ENCODE measurements at places on chromosomes 12 and 14.

DNA sequence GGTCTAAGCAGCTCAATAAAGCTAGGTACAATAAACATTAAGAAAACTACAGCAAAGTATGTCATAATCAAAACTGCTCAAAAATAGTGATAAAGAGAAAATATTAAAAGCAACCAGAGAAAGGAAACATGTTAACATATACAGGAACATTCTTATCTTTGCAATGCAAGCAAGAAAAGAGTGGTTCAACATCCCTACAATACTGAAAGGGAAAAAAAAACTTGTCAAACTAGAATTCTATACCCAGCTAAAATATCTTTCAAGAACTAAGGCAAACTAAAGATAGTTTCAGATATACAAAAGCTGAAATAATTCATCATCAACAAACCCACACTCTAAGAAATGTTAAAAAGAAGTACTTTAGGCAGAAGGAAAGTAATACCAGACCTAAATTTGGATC, 134.2 kb downstream of the DPF3 start:
- DNase-seq, result no peak

DNA sequence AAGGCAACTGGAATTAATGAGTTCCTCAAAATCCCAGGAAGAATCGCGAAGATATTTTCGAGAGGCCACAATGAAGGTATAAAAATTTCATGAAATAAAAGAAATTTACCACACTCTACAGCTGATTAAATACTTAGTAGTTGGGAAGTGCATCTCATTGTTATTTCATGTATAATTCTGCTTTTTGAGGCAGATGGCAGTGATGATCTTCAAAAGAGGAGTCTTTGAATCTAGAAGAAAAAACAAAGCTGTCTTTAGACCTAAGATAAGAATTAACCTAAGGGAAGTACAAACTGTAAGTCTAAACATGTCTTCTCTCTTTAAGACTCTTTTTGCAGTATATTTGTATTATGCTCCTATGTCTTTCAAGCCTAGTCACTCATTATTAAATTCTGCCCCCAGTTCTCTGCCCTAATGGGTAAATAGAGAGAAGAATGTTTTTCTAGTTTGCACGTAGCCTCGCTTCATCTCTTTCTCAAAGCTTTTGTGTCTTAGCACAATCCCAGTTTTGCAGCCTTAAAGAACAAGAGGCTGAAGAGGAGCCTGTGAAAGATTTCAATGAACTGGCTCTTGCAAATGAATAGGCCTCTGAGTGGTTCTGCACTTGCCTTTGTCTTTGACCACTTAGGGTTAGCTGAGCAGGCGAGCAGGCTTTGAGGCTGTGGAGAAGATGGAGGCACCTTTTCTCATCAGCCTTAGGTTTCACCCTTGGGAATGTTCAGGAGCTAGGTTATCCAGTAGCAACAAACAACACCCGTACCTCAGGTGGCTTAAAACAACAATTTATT, 32.7 kb downstream of the CFAP54 start:
- no peak for DNase-seq

DNA sequence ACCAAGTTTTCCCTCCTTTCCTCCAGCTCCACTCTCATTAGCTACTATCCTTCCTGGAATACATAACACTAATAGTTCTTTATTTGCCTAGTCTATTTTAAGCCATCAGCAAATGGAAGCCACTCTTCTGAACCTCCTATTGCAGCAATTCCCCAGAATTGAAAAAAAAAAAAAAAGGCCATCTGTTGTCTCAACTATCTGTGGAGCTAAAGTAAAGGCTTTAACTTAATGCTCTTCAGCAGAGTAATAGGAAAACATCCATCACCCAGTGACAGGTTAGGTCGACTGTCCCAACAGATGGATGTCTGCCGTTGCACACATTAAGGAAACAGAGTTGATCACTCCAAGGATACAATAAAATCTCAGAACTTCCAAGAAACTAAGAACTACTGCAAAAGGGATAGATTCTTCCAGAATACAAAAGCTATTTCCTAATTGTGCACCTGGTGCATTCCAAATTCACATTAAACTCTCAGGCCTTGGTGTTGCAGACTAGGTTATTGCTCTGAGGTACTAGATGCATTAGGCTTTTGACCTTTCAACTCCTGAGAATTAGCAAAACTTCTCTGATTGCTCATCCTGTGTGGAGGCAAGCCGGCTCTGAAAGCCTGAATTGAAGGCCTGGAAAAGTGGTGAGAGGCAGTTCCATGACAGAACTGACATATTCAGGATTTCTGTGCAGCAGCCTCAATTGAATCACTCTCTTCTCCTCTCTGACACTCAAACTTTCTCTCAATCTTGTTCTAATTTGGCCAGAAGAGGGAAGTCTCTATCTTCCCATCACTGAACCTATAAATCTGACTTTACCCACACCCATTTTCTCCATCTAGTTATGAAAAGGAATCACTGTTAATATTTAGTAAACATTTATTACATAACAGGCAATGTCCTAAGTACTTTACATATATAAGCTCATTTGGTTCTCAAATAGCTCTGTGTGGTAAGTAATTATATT, 238.4 kb upstream of the HMGA2 start:
- no peak for DNase-seq

GRCh38 chr14:101476258-101476915, 84.9 kb upstream of the DIO3 start:
- DNase-seq, result peak; percentile 71

GRCh38 chr14:50388256-50388931, 8.3 kb downstream of the CDKL1 start:
- peak; percentile 75 for DNase-seq

DNA sequence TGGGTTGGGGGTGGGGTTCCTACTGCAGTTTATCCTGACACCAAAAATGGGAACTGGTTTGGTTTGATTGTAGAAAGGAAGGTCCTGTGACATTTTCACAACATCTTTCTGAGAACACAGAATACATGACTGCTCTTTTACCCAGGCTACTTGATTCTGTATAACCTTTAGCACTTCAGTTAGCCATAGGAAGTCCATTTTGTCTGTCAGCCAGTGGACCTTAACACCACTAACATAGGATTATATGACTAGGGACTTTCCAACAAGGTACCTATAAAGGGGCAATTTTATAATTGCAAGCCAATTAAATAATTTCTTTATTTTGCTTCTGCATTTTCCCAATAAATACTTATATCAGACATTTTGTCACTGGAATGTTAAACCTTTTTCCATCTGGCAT, 489.2 kb upstream of the MIS18BP1 start:
- no peak for DNase-seq

GRCh38 chr12:52185400-52185967, 6.3 kb downstream of the KRT80 start:
- no peak for DNase-seq

- no peak for DNase-seq
Observed at GRCh38 chr14:68113343-68113930, 293.9 kb downstream of the RAD51B start.

DNA sequence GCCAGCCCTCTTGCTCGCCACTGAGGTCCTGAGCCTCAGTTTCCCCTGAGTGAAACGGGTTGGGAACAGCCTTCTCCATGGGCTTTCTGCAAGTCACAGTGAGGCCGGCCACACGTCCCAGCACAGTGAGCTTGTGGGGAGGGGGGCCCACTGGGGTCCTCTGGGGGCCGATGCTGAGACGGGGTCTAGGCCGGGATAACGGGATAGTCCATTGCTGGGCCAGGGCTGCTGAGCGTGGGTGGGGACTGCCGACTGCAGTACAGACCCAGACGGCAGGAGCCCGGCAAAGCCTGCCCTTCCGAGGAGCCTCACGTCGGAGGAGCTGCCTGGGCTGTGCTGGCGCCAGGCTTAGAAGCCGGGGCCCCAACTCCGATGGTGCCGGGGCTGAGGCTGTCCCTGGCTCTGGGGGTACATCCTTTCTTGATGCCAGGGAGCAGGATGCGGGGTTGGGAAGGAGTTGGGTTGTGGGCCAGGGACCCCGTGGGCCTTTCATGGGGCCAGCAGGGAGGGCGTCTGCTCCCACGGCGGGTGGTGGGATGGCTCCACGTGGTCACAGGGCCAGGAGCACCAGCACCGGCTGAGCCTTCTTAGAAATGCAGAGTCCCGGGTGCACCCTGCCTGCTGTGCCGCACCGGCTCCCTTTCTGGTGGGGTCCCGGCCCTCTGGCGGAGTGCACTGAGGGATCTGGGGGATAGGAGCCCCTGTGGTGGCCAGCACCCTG, 24.2 kb downstream of the NOC4L start:
- DNase-seq, result no peak

GRCh38 chr14:82854131-82854530, 1320.5 kb upstream of the SEL1L start:
- no peak for DNase-seq

- no peak for DNase-seq
Observed at GRCh38 chr14:100102156-100102785, 37.0 kb downstream of the EVL start.

DNA sequence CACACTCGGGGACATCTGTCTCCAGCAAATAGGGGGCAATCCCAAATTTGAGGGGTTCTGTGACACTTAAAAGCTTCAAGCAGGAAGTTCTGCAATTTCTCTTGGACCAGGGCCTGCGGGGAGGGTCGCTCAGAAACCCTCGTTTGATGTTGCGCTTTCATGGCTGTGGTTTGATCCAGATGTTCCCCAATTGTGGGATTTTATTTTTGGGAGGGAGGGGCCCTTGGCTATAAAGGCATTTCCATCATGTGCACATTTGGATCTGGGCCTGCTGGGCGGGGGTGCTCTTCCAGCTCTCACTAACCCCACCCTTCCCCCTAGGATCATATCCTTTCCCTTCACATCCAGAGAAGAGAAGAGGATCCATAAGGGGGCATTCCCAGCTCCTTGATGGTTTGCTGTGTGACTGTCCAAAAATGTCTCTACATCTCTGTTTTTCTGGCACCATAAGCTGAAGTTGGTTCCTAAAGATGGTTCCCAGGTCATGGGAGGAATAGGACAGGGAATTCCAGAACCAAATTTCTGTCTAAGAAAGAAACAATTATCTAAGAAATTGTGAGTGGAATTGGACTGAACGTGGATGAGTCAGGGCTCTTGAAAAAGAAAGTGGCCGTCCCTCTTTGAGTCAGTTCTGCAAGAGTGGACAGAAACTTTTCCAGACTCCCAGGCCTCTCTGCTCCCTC, 47.2 kb downstream of the SMUG1 start:
- no peak for DNase-seq

DNA sequence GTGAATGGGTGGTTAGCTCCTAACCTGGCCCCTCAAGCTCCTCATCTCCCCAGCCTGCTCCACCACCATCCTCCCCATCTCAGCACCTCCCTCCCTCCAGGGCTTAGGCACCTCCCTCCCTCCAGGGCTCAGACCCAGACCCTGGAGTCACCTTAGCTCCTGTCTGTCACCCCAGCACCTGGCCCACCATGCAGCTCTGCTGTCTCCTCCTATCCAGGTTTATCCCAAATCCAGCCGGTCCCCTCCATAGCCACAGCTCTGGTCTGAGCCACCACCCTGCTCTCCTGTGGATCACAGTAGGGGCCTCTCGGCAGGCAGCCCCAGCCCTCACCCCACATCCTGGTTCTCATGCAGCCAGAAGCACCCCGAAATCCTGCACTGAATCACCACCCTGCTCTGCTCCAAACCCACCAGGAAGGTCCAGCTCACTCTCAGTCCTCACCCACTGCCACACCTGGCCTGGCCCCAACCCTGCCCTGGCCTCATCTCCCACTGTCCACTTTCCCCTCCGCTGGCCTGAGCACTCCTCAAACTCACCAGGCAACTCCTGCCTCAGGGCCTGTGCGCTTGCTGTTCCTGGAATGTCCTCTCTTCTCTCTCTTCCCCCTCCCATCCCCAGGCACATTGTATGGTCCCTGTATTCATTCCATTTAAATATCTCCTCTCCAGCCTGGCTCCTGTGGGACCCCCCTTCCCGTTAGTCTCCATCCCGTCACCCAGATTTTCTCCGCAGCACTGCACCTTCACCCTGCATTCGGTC, 62.6 kb downstream of the DIO3 start:
- no peak for DNase-seq

DNA sequence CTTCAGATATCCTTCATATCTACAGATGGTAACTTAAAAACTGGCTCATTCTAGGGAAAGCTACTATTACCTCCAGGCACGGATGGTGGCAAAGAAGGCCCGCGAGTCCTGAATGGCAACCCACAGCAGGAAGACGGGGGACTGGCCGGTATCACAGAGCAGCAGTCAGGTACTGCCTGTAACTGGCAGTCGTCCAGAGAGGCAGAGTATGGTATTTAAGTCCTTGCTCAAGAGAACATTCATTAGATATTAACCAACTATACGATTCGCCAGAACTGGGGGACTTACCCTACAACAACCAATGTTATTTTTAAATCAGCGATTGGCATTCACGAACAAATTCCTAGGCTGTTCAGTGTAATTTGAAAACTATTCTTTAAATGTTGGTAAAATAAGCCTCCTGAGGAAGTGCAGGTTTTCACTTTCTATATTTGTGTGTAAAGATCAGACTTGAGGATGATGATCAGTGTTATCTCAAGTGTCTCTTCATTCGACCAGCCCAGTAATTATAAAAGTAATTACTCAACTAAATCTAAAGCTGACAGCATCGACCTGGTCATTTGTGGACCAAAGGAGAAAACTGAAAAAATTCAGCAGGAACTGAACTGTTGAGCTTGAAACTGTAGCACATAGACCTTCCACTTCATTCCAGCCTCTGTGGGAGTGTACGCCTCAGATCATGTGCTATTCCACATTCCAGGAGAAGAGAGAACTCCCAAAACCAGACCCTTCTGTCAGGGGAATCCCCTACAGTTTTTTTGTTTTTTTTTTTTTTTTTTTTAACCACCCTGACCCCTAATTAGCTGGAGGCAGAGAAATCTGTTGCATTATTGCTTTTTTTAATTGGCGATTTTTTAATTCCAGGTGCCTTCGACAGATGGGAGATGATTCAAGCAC, 75.6 kb downstream of the ESR2 start:
- DNase-seq, result no peak

GRCh38 chr12:15731940-15732339, 57.2 kb downstream of the EPS8 start:
- DNase-seq, result no peak

GRCh38 chr12:10175846-10176636, 2.8 kb upstream of the TMEM52B start:
- no peak for DNase-seq

DNA sequence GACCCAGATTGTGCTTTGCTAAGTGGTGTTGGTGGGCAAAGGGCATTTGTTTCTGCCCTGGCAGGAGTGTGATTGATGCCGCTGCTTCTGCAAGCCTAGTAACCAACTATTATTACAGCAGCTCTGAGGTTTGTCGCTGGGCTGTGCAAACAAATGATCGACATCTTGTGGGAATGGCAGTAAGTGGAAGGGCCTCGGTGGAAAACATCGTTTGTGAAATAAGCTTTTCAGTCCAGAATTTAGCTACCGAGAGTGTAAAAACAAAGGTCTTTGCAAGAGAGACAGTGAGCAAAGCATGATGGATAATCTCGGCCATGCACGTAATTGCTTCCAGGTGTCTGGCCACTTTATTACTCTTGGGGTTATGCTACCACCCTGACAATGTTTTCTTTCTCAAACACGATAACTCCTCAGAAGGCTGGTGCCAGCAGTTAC, 397.7 kb upstream of the PRICKLE1 start:
- no peak for DNase-seq

- DNase-seq, result no peak
Observed at GRCh38 chr12:2456813-2457186, 338.0 kb upstream of the FKBP4 start.

Data from left colon (tissue), 2 donors.